ENCODE measurements at places on chromosomes 2 and 18. TPM values are rescaled to one million over a fixed set of nuclear protein-coding genes. Genes with fewer than 3 reads are reported as not detected.
A peak's percentile ranks its signal among the peaks of the same experiment; 100 is the strongest.

MC2R gene
- total RNA-seq = not detected

DNA sequence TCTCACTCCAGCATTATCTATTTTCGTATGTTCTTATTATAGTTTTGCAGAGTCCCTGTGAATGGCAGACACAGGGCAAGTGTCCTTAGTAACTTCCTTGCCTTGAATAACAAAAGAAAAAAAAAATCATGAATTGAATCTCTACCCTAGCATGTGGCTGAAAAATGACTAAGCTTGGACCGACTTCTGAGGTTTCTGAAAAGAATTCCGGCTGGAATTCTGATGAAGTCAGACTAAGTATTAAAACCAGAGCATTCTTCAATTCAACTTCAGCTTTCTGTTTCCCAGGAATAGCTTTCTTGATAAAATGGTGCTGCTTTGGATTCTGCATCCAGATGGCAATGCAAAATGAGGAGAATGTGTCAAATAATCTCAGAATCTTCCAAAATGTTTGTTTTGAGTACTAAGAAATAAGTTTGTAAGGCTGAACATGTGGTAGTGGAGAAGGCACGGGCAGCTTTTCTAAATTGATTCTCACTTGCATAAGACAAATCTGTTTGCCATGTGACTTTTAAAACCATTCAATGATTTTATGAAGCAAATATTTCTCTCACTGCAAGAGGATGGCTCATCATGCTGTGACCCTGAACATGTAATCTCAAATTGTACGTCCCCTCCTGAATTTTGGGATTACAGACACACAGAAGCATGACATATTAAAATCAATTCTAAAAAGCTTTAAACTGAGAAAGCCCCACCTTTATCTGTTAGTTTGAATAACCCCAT, 1462.8 kb upstream of the LRRTM1 start:
- DNase-seq = peak; percentile 30

- peak; percentile 90 for DNase-seq
Observed at GRCh38 chr18:58781627-58782194, 83.0 kb upstream of the ZNF532 start.

- DNase-seq = no peak
Observed at GRCh38 chr2:2850859-2851258, 519.8 kb upstream of the MYT1L start.

DNA sequence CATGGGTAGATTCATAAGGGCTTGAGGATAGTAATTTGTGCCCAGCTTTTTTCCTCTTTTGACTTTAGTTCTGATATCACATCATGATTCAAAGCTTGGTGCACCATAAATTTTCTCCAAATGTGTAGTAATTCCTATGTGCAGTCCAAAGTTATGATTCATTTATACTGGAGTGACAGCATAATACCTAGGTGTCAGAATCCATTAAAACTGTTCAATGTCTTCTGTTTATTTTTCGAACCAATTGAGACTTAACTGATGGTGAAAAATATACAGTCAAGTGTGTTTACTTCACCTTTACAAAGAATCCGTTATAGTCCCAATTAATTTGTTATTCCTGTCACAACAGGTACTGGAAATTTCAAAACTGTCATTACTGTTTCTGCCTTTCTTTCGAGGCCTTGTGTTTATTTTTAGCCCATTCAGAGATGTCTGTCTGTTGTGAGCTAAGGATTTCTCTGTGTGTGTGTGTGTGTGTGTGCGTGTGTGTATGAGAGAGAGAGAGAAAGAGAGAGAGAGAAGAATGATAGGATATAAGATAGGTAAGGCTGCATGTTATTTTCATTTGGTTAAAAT, 389.7 kb upstream of the ATP5MC3 start:
- peak; percentile 13 for DNase-seq

- no peak for DNase-seq
Observed at GRCh38 chr2:126828051-126828450, 70.6 kb upstream of the TEX51 start.

DNA sequence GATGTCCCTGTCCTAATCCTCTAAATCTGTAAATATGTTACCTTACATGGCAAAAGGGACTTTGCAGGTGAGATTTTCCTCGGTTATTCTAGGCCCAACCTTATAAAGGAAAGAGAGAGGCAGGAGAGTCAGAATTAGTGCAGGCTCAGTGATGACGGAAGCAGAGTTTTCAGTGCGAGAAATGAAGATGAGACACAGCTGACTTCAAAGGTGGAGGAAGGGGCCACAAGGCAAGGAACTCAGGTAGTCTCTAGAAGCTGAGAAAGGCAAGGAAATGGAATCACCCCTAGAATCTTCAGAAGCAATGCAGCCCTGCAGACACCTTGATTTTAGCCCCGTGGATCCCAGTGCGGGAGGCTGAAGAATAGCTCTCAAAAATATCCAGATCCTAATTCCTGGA, 7.2 kb upstream of the LCLAT1 start:
- no peak for DNase-seq

GRCh38 chr18:22453315-22453714, 35.6 kb upstream of the CTAGE1 start:
- no peak for DNase-seq

DNA sequence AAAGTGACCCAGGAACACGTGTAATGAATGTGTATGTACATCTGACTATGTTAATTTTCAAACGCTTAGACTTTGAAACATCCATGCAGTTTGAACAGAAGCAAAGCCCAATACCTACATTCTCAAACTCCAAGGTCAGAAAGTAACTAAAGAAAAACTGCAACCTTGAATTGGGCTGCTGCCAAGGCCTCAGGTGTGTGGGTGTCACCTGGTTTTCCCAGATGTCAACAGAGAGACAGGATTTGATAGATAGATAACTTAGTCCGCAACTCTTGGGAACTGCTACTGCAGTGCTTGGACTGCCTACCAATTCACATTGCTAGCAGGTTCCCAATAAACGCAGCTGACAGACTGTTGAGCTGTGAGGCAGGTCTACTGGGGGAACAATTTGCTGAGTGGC, 78.7 kb upstream of the PAPOLG start:
- no peak for DNase-seq

DNA sequence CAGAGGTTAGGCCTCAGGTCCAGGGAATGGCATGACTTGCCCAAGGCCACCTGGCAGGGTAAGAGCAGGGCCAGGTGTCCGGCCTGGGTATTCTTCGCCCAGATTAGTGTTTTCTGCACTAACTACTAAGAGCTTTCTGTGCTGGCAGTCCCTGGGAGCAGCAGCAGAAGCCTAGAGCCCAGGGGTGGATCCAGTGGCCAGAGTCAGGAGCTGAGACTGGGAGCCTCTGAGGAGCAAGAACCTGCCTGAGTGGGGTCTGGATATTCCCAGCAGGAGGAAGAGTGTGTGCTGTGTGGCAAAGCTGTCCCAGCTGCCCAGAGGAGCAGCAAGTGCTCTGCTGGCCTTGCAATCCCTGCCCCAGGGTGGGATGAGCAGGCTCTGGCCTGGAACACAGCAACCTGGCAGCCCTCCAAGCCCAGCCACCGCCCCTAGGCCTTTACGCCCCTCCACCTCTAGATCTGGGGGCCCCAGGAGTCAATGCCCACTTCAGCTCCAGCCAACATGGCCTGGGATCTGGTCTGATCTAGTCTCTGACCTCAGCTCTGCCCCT, 30.7 kb upstream of the GPAT2 start:
- DNase-seq = no peak

ATP8B1 gene
- total RNA-seq = 16.6 TPM

GRCh38 chr2:35415942-35416341, 939.6 kb upstream of the CRIM1 start:
- DNase-seq = no peak

APCDD1 gene
- total RNA-seq = 31.2 TPM

DNA sequence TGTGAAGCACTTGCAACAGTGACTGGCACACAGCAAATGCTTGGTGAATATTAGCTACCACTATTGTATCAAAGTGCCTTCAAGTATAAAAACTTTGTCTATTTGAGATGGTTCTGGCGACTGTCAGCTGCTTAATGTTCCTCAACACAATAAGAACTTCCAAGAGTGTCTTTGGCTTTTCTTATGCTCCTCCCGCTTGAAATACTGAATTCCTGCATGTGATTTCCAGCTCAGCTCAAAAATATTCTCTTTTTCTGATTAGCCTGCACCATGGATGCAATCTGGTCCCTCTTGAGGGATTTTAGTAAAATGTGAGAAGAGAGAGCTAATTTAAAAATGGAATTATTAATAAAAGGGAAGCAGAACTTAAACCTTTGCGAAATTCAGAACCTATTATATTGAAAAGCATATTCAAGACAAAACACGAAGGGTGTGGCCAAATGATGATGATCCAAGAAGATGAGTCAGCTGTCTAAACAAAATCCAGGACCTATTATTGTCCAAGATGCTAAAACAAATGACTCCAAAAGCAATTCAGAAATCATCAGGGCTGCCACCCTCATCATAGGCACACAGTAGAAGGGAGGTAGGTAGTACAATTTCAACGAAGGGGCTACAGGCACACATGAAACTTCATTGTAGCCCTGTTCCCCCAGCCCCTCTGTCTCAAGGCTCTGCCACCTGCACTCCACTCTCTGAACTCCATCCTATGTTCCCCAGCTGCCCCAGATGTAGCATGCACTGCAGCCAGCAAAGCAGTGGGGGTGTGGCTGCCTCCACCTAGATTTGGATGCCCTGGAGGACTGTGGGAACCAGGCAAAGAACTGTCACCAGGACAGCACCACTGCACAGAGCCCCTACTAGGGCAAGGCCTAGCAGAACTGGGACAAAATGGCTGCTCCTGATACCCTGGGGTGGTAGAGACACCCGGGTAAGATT, 190.1 kb downstream of the ZNF385B start:
- no peak for DNase-seq

GRCh38 chr2:237540823-237541222, 25.6 kb upstream of the PRLH start:
- peak; percentile 87 for DNase-seq

DNA sequence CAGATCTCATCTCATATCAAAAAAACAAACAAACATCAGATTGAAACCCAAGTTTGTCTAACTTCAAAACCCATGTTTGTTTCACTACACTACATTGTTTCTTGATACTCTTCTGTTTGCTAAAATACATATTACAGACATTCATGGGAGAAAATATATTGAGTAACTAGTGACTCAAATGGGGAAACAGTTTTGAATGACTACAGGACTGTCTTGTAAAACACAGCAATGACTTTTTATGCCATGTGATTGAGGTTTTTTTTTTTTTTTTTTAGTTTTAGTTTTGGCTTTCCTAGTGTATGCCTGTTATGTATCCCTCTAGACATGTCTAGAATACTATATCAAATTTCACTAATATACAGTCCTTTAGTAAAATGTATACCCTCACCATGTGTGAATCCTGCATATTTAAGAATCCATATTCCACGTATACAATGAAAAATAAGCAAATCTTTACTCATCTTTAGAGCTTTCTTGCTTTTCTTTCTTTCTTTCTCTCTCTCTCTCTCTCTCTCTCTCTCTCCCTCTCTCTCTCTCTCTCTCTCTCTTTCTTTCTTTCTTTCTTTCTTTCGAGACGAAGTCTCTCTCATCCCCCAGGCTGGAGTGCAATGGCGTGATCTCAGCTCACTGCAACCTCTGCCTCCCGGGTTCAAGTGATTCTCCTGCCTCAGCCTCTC, 46.6 kb upstream of the SERTAD2 start:
- DNase-seq = no peak

- no peak for DNase-seq
Observed at GRCh38 chr2:129753261-129753660, 226.2 kb upstream of the RAB6C start.

DNA sequence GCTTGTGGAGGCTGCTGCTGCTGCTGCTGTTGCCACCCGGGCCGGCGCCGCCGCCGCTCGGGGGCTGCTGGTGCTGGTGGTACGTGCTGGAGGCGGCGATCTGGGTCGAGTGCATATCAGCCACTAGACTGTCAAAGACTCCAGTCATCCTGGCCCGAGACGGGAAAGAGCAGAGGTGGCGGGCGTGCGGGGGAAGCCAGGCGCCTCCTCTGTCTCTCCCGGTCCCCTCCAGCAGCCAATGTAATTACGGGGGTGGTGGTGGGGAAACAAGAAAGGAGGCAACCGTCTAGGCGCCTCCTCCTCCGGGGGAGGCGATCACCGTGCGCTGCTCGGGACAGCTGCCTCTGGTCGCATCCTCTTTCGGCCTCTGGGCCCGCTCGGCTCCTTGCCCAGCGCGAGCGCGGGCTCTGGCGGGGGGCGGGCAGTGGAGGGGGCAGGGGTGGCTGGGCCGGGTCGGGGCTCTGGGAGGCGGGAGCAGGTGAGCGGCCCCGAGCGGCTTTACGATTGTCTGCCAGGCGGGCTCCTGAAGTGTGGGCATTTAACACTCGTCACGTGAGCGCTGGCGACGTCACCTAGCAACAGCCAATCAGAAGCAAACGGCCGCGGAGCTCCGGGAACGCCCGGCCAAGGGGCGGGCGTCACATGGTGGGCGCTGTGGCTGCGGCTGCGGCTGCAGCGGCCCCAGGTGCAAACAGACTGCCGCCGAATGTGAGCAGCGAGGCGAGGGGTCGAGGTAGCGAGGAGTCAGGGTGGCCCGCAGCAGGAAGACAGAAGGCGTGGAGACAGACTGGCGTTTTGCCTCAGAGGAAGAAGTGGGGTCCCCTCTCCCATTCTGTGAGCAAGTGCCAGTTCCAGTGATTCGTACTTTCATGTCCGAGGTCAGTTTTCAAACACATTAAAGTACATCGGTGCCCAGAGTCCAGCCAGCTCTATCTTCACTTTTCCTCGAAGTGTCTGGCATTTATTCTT, at the start of gene DLX2:
Gene DLX2, minus strand, starts transcription at position 510 of the 969 bp plus-strand sequence. Its CDS starts 362 bp downstream, at position 148.
- peak; percentile 96 for DNase-seq

DNA sequence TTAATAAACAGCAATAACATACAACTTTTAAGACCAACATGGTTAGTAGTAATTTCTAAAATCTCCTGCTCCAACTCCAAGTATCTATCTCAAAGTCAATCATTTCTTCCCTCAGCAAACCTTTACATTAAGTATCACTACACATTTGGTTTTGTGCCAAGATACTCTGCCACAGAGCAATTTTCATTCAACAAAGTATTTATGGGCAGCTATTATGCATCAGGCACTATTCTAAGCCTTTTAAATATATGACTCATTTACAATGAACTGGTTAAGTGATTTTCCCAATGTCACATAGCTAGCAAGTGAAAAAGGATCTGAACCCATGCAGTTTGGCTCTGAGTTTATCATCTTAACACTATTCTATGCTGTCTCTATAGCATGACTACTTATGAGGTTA, 264.3 kb downstream of the NOL4 start:
- no peak for DNase-seq

SEH1L gene
- total RNA-seq = 28.8 TPM
